ENCODE measurements at places on chromosomes 7 and 10.

DNA sequence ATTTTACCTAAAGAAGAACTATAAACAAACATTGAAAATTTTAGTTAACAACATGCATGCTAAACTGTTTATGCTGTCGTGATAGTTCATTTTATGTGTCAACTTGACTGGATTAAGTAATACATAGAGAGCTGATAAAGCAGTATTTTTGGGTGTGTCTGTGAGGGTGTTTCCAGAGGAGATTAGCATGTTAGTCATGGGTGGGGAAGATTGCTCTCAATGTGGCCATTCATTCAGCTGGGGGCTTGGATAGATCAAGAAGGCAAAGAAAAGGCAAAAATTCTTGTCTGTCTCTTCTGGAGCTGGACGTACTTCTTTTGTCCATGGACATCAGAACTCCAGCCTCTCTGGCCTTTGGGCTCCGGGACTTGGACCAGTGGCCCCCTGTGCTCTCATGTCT lies 172.9 kb upstream of the SEMA3E start:
- DNase-seq = no peak

DNA sequence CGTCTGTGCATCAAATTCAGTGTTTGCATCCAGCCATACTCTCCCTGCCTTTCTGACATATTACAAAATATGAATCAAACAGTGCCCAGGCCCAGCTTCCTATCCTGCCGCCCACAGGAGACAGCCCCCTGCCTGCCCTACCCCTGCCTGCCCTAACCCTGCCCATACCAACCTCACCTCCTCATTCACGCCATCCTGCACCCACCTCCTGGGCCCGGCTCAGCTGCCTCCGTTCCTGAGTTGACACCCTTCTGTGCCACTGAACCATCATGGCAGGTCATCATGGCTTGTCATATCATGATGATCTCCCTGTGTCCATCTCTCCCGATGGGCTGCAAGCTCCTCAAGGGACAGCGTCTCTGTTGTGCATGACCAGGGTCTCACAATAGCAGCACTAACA lies 72.3 kb downstream of the TNS3 start:
- DNase-seq = no peak

- DNase-seq = no peak
Measured at GRCh38 chr7:49771427-49772176, 1.8 kb upstream of the VWC2 start.

GRCh38 chr10:117476716-117477115 lies 65.8 kb upstream of the EMX2 start:
- no peak for DNase-seq

- DNase-seq = no peak
Measured at GRCh38 chr7:13988731-13989125, 738 bp downstream of the ETV1 start.

DNA sequence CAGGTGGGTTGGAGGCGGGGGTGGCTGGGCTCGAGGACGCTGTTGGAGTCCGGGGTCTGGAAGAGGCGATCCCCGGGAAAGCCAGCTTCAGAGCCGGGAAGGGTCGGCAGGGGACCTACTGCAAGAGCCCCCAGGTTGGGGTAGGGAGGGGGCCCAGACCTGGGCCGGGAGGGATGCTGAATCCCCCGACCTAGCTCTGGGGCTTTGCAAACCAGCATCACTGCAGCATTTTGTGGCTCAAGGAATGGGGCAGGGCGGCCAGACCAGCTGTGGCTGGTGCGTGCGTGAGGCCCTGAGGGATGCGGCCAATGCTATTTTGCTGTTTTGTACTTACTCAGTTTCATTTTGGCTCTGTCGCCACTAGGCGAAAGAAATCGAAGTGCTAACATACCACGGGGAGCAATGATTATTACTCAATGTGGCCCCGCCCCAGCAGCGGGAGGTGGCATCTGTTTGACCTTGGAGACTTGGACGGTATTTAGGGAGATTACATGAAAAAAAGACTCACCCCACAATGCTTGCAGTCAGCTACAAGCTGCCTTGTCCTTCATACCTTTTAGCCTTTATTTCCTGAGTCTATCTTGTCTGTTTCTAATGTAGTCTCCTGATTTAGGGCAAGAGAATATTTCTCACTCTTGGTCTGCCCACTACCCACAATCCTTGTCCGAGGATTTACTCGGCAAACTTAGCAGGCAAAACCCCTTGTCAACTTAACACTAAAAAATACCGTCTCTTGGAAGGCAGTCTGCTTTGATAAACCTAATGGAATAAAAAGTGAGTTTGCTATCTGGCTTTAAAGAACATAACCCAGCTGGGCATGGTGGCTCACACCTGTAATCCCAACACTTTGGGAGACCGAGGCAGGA lies 16.2 kb downstream of the HSPB1 start:
- DNase-seq = no peak
